ENCODE measurements at places on chromosomes 2 and 18.

DNA sequence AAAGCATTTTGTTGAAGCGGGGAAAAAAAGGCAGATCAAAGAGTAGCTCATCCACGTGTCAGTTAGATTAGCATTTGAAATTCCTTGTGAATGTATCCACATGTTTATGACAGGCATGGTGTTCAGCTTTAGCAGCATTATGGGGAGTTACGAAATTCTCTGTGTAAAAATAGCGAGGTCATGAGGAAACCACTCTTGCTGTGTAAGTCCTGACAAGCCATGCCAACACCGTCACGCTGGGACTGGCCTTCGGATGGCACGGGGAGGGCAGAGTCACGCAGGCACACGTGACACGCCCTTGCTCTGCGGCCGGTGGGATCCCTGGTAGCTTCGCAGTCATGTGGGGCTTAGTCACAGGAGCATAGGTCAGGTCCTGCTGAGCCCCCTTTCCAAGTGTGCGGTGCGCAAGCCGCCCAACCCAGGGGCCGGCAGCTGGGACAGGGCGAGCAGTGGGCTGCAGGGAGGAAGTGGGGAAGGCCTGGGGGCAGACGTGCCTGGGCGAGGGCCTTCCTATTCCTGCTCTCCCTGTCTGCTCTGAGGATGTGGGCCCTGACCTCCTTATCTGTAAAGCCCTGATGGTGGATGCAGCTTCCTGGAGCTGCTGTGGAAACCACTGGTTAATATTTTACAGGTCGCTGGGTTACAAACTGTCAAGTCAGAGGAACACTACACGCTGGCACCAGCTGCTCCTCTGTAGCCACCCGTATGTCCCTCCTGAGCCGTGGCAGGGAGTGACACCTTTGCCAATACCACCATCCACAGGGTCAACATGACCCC, 18.0 kb downstream of the MBP start:
- DNase-seq: no peak

DNA sequence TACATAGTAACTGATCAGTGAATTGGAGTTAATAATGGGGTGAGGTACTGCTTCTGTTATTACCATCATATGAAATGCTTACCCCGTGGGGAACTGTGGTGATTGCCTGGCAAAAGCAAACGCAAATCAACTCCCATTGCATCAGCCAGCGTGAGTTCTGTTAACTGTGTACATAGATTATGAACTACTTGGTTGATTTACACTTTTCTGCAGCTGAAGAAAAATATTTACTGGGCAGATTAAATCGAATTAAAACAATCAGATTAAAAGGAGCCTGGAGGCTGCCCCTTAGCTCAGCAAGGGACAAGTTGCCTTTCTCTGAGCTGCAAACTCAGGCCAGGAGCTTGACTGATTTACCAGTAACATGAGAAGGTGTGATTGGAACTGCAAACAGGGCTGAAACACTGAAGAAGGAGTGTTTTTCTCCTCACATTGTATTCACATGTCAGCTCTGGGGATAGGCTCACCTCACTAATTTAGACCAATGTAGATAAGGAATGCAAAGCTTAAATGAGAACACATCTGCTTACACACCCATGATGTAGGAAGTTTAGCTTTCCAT, 220.1 kb downstream of the OSR1 start:
- DNase-seq: no peak

- DNase-seq: no peak
Observed at GRCh38 chr2:56127010-56127409, 56.8 kb upstream of the CCDC85A start.

DNA sequence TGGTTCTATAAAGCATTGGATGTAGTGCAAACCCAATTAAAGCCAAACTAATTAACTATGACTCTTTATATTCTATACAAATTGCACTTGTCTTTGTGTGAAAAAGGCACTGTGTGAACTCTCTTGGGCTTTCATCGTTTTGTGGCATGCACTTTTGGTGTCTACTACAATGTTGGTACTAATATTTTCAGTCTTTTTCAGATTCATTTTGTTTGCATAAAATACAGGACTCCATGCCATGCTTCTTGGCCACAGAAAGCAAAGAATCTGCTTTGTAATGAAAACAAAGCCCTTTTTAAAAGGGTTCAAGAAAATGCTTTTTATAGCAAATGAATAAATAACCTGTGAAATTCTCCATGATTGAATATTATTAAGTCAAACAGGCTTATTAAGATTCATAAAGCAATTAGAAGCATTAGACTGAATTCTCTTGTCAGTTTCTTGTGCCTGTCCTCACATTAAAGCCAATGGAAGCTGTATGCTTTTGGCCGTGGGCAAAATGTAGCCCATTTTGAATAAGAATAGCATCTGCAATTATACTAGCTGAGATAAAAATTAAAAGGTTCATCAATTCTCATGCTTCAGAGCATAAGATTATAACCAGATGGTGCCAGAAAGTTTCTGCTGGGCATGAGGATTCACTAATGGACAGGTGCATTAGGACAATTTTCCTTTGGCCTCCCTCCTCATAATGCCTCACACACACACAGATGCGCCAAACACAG, 1665.2 kb downstream of the SUCLG1 start:
- no peak for DNase-seq

GRCh38 chr2:82198809-82199492, 1894.4 kb upstream of the LRRTM1 start:
- DNase-seq: no peak

- no peak for DNase-seq
Observed at GRCh38 chr2:112626604-112627059, 19.1 kb upstream of the SLC20A1 start.

GRCh38 chr2:56801770-56802169, 618.0 kb downstream of the CCDC85A start:
- DNase-seq: no peak

- DNase-seq: no peak
Observed at GRCh38 chr18:51132256-51132935, 65.1 kb downstream of the MEX3C start.

DNA sequence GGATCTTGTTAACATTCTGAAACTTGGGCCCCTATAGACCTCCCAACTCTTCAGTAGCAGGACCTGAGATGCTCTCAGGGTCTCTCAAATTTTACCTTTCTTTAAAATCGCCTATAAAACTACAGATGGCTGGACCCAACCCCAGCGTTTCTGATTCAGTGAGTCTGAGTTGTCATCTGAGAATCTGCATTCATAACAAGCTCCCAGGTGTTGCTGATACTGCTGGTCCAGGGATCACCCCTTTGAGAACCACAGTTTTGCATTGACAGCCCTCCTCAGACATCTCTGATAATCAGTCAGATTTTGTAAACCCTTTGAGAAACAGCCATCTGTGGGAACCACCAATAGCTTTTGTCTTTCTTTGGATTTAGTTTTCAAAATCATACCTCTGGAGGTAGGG, 315.8 kb downstream of the CYRIA start:
- no peak for DNase-seq

- DNase-seq: no peak
Observed at GRCh38 chr2:214203744-214204289, 207.0 kb upstream of the VWC2L start.

GRCh38 chr2:217216982-217217381, 357.1 kb upstream of the TNP1 start:
- no peak for DNase-seq

DNA sequence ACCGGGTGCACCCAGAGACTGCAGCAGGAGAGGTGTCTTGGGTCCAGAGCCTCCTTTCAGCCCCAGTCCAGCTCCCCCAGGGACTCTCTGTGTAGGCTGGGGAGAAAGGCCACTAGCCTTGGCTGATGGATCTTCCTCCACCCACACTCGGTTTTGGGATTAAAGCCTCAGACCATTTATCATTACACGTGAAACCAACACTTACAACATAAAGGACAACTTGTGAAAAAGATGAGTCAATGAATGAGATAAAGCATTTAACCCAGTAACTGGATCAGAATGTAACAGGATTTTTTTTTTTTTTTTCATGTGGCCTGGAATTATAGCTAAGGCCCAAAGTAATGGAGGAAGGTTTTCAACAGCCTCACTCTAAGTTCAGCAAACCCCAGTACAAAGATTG, 32.1 kb downstream of the NAT8 start:
- no peak for DNase-seq

- no peak for DNase-seq
Observed at GRCh38 chr2:57156231-57156924, 890.2 kb upstream of the VRK2 start.

DNA sequence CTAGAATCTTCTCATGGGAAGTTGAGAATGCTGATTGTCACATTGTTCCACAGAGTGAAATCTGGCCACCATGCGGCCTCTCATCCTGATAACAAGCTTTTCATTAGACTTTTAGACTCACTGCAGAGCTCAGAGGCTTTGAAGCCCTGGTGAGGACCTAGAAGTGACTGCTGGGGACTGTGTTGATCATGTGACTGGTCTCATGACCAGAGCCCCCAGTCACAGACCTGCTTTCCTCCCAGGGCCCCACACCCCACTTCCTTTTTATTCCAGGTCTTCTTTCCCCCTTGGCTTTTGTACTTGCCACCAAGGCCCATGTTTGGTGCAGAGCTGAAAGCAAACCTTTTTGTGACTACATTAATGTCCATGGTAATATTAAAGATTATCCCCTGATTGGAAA, 45.2 kb downstream of the PRKCE start:
- no peak for DNase-seq

DNA sequence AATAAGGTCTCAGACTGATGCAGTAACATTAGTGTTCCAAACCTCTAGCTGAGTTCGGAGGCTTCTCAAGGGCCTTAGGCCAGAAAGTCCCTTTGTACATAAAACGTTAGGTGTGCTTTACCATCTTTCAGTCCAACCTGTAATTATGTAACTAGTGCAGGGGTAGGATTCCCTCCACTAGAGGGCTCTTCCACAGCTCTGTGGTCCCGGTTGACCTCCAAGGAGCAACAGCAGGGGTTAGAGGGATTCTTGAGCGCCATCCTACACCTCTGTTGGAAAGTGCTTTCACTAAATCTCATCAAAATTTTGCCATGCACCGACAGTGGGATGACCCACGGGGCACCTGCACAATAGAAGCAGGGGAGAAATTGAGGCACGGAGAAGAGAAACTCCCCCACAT, 155.8 kb upstream of the LRP1B start:
- DNase-seq: no peak

DNA sequence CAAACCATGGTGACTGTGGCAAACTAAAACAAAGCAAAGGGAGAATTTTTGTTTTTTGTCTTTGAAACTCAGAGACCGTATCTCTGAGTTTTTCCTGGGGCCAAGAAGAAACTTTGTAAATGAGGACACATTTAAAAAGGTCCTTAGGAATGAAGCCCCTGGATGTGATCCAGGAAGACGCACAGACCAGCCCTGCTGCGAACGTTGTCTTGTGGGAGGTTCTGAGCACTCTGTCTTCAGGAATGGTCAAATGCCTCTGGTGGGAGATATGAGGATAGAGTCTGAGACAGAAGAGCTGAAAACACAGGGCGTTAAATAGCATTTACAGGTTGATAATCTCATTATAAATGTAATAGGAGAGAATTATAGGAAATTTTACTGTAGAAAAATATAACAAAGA, 893.5 kb upstream of the KLHL29 start:
- DNase-seq: no peak

GRCh38 chr2:140481136-140481535, 1649.7 kb downstream of the LRP1B start:
- DNase-seq: no peak

DNA sequence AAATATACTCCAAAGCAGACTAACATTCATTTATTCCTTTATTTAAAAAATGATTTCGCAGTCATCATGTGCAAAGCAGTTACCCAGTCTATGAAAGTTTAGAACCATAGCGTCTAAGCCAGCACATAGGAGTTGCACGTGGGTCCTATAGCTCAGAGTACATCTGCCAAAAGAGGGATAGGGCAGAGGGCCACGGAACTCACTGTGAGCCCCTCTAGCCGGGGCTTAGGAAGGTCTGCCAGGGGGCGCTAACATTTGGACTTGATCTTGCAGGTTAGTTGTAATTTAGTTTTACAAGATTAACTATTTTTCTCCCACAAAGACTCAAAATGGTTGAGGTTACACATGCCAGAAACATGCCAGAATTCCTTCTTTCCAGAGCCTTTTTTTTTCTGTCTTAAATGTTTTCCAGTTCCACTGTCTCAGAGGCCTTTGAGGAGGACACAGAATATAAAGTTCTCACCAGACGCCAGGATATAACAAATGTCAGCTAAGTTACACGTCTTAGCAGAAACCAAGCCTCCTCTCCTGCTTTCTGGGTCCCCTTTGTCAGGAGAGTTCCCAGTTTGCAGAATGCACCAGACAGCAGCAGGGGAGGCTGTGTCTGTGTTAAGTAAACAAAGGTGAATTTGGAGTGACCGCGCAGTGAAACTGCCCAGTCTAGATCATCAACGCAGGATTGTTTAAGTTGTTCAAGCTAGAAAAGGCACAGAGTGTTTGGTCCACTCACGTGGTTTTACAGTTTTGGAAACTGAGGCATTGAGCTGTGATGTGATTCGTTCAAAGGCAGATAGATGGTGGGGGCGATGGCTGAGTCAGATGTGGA, 292.0 kb downstream of the PRKCE start:
- no peak for DNase-seq

- no peak for DNase-seq
Observed at GRCh38 chr2:210445116-210445707, 31.3 kb downstream of the LANCL1 start.

GRCh38 chr2:114156366-114157056, 266.6 kb downstream of the ACTR3 start:
- DNase-seq: no peak

DNA sequence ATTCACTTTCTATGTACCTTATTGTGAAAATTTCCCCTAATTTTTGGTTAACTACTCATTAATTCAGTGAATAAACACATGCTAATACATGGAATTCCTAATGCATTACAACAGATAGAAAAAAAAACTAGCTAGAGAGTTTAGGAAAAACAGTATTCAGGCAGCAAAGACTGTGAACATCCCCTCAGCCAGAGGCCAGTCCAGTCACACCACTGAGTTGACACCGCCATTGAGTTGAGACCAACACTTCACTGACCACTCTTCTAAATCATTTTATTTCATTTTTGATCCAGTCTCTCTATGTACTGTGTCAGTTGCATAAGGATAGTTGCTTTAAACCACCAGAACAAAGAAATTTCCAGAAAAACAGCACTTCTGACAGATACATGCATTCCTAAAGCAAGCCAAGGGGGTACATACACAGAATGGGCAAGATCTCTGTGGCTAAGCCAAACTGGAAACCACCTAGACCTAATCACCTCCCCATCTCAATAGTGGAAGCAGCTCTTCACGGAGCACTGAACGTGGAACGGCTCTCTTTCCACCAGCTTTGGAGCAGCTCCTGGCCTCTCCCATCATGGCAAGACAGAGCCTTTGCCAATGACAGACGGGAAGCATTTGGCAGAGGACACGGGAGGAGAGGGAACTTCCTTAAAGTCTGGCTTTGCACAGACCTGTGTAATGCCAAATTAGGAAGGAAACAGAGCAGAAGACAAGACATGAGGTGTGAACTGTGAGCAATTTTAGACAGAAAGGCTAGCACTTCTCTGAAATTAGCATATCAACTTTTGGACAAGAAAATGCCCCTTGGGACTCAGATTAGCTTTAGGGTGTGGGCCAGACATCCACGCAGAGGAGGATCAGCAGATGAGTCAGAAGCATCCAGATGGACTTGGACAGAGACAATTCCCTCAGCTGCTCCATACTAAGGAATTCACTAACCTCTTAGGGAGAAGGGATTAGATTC, 36.4 kb downstream of the CACNB4 start:
- DNase-seq: no peak

- no peak for DNase-seq
Observed at GRCh38 chr2:27494944-27495554, at the start of gene FNDC4. Gene FNDC4 (minus strand): TSS chr2:27495200. CDS start chr2:27494679, 521 bp downstream.

- no peak for DNase-seq
Observed at GRCh38 chr2:120559401-120559800, 176.3 kb upstream of the GLI2 start.

GRCh38 chr2:164675027-164675426, 53.7 kb upstream of the GRB14 start:
- DNase-seq: no peak
